Liver (tissue), 10 donors: ENCODE measurements at places on chromosomes 4 and X. TPM values are rescaled to one million over a fixed set of nuclear protein-coding genes. Genes with fewer than 3 reads are reported as not detected.

DNA sequence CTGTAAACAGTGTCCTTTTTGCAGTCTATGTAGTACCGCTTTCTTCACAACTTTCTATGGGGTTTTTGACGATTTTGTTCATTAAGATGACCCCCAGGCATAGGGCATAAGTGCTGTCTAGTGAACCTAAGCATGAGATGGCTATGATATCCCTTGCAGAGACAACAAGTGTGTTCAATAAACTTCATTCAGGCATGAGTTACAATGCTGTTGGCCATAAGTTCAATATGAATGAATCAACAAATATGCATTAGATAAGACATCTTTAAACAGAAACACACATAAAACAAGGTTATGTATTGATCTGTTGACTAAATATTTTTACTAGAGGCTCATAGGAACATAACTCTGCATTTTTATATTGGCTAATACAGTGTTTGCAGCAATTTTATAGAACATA is 1322.0 kb downstream of the ARAP2 start:
- H3K4me3 ChIP-seq, result no peak overlapping the region
- no peak for DNase-seq
- H3K4me1 ChIP-seq, result no peaks in the 10 kb centered on the region
- H3K27me3 ChIP-seq, result no peaks in the 10 kb centered on the region

GRCh38 chr4:176031922-176032321 is 33.7 kb upstream of the WDR17 start:
- H3K27me3 ChIP-seq, result no peaks in the 10 kb centered on the region
- no peak overlapping the region for H3K4me3 ChIP-seq
- H3K36me3 ChIP-seq, result no peaks in the 10 kb centered on the region
- no peak overlapping the region for H3K27ac ChIP-seq
- no peaks in the 10 kb centered on the region for H3K4me1 ChIP-seq

GRCh38 chrX:9037296-9037695 is 3.4 kb upstream of the FAM9B start:
- no peak overlapping the region for H3K4me3 ChIP-seq
- no peak overlapping the region for H3K27ac ChIP-seq
- no peaks in the 10 kb centered on the region for H3K36me3 ChIP-seq
- H3K4me1 ChIP-seq, result no peaks in the 10 kb centered on the region
- no peaks in the 10 kb centered on the region for H3K27me3 ChIP-seq

- H3K4me3 ChIP-seq, result no peak overlapping the region
- H3K36me3 ChIP-seq, result no peaks in the 10 kb centered on the region
- DNase-seq, result no peak
- H3K27me3 ChIP-seq, result no peaks in the 10 kb centered on the region
Measured at GRCh38 chr4:48047896-48048295, 31.3 kb downstream of the NIPAL1 start.

GRCh38 chr4:88908521-88908920 is 148.5 kb downstream of the FAM13A start:
- no peak for DNase-seq
- no peaks in the 10 kb centered on the region for H3K27me3 ChIP-seq
- no peak overlapping the region for H3K4me3 ChIP-seq
- H3K27ac ChIP-seq, result no peak overlapping the region

- H3K27ac ChIP-seq, result no peak overlapping the region
- DNase-seq, result no peak
- no peaks in the 10 kb centered on the region for H3K36me3 ChIP-seq
- H3K4me1 ChIP-seq, result no peaks in the 10 kb centered on the region
- H3K4me3 ChIP-seq, result no peak overlapping the region
Measured at GRCh38 chr4:175504318-175504717, 307.7 kb downstream of the GPM6A start.

DNA sequence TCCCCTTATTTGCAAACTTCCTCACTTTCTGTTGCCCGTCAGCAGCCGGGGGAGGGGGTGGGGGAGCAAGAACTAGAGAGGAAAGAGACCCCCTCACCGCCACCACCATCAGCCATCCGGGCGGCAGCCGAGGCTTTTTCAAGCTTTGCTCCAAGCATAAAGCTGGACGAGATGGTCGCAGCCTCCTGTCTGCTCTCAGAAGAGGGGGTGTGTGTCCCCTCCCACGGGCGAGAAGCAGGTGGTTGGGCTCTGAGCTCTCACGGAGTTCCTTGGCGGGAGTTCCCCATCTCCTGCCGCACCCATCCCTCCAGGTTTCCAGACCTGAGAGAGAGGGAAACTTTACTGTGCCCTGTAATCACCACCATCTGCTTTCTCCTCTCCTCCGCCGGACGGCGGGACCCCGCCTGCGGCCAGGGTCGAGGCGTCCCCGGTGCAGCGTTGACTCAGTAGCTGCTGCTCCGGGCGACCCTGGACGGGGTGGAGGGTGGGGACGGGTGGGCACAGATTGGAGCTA is 4.7 kb upstream of the ARX start:
- H3K27ac ChIP-seq, result no peak overlapping the region
- H3K4me1 ChIP-seq, result peaks cover 15% of the 10 kb centered on the region
- no peak for DNase-seq
- no peak overlapping the region for H3K4me3 ChIP-seq
- no peaks in the 10 kb centered on the region for H3K36me3 ChIP-seq
- H3K27me3 ChIP-seq, result no peaks in the 10 kb centered on the region

DNA sequence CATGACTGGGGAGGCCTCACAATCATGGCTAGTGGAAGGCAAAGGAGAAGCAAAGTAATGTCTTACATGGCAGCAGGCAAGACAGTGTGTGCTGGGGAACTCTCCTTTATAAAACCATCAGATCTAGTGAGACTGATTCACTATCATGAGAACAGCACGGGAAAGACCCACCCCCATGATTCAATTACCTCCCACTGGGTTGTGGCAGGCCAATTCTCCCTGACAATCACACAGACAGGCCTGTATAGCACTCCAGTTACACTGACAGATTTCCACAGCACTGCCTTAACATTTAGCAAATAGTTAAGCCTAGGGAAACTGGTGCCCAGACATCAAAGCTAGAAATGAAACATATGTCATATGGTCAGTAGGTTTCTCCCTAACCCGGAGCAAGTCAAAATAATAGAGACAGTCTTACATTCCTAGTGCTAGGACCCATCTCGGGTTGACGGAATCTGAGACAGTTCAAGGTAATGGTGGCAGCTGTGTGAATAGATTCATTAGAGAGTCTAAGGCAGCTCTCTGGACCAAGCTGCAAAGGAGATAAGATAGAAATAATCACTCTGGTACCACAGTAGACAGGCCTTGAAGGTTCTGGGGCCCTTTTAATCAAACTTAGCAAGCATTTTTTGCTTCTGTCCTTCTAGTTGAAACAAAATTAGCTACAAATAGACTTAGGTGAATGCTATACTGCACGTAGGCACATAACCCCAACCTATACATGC is 9.4 kb upstream of the HERC5 start:
- no peaks in the 10 kb centered on the region for H3K4me1 ChIP-seq
- DNase-seq, result no peak
- no peak overlapping the region for H3K27ac ChIP-seq
- no peaks in the 10 kb centered on the region for H3K27me3 ChIP-seq
- no peaks in the 10 kb centered on the region for H3K36me3 ChIP-seq
- no peak overlapping the region for H3K4me3 ChIP-seq

DNA sequence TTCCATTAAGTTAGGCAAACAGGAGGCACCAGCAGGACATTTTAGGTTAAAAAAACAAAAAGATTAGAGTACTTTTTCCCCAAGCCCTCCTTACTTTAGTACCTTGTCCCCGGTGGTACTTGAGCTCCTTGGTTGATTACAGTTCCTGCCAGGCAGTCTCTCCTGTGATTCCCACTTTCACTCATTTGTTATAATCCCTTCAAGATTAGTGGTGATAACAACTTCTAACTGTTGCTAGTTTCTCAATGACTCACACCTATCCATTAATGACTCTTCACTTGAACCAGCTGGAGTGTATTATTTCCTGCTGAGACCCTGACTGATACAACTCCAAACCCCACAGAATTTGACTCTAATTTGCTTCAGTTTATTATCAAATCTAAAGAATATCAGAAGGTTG is 765.0 kb upstream of the DIAPH2 start:
- H3K27me3 ChIP-seq, result no peaks in the 10 kb centered on the region
- no peaks in the 10 kb centered on the region for H3K4me1 ChIP-seq
- no peaks in the 10 kb centered on the region for H3K36me3 ChIP-seq
- DNase-seq, result no peak

GRCh38 chr4:101871962-101872676 is 81.6 kb downstream of the BANK1 start:
- no peaks in the 10 kb centered on the region for H3K36me3 ChIP-seq
- no peak overlapping the region for H3K27ac ChIP-seq
- no peak overlapping the region for H3K4me3 ChIP-seq
- no peaks in the 10 kb centered on the region for H3K27me3 ChIP-seq

DNA sequence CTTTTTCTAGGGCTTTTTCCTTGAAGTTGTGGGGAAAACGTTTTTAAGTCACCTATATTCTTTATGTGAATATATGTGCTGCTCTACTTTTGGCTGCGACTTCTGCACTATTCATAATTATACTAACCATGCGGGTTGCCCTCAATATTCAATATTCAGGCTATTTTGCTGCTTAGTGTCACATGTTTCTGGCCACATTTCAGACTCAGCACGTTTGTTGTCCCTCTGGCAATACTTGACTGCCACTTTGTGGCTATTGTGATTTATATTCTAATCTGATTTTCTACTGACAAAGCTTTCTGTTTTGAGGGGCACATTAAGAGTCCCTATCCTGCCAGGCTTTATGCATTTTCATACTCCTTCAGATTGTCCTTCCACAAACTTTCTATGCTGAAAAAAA is 63.9 kb upstream of the CT45A1 start:
- no peak overlapping the region for H3K27ac ChIP-seq
- no peaks in the 10 kb centered on the region for H3K27me3 ChIP-seq
- no peaks in the 10 kb centered on the region for H3K36me3 ChIP-seq
- no peaks in the 10 kb centered on the region for H3K4me1 ChIP-seq
- no peak overlapping the region for H3K4me3 ChIP-seq

- peaks cover 8% of the 10 kb centered on the region for H3K4me1 ChIP-seq
- H3K36me3 ChIP-seq, result no peaks in the 10 kb centered on the region
- H3K27ac ChIP-seq, result no peak overlapping the region
- no peak for DNase-seq
- no peaks in the 10 kb centered on the region for H3K27me3 ChIP-seq
Measured at GRCh38 chr4:77430847-77431246, 174.8 kb upstream of the CXCL13 start.

GRCh38 chr4:176359590-176359989 is 39.8 kb downstream of the SPCS3 start:
- H3K27ac ChIP-seq, result no peak overlapping the region
- DNase-seq, result no peak
- H3K27me3 ChIP-seq, result no peaks in the 10 kb centered on the region
- no peaks in the 10 kb centered on the region for H3K36me3 ChIP-seq

DNA sequence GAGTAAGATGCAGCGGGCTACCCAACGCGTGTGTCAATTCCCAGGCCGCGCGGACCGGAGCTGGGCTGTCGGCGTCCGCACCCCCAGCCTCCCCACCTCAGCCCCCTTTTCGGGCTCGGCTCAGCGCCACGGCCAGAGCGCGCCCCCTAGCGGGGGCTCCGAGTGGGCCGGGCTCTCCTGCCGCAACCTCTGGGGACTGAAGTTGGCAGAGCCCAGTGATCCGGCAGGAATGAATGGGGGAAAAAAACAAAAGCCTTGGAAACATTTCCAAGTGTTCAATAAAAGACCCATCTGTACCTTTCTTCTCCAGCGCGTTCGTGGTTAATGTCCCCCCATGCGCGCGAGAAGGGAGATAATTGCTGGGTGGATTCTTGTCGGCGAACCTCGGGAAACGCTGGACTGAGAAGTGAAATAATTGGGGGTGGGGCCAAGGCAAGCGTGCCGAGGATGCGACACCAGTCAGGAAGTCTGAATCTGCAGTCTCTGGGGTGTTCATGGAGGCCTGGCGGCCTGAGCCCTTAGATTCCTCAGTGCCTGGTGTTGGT is 5.2 kb upstream of the ARX start:
- DNase-seq, result peak; percentile 40
- H3K27ac ChIP-seq, result no peak overlapping the region
- H3K4me1 ChIP-seq, result peaks cover 10% of the 10 kb centered on the region
- no peaks in the 10 kb centered on the region for H3K27me3 ChIP-seq

DNA sequence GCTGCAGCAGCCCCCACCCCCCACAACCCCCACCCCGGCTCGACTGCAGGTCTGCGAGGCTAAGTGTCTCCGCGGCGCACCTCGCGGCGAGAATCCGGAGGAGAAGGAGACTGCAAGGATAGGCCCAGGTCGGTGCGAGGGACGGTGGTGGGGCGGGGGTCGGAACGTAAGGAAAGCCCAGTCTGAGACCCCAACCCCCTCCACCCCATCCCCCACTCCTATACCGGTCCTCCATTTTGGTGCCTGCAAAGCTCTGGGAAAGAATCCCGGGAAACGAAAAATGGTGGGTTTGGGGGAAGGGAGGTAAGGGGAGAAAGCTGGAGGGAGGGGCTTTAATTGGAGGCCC is 614 bp downstream of the BEX3 start:
- H3K36me3 ChIP-seq, result no peaks in the 10 kb centered on the region
- H3K27ac ChIP-seq, result peak overlapping the region; percentile 28
- H3K4me3 ChIP-seq, result peak overlapping the region; percentile 2

DNA sequence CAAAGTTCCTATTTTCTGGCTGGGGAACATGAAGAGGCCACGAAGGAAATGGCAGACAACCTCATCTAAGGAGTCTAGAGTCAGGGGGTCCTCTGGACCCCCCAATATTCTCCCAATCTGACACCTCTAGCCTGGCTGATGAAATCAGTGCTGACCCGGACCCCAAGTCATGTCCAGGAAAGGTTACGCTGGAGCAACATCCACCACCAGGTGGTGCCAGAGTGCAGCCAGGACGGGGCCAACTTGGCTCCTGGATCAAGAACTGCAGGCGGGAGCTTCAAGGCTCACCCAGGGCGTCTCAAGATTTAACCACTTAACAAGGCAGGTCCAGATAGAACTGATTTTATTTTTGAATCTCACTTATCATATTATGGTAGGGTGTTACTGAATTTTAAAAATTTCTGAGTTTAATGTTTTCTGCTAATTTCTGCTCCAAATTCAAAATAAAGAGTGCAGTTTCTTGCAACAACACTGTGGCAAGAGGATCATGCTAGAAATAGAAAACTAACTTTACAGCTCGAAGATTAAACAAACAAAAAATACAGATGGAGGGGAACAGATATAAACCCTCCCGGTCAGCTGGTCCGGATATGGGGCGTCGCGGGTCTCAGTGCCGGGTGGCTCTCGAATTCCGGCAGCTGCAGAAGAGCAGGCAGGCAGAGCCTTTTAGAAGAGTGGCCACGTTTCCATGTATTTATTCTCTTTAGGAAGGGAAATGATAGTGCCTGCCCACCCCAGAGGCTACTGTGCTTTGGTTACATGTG is 135.5 kb downstream of the AFAP1 start:
- H3K36me3 ChIP-seq, result no peaks in the 10 kb centered on the region
- no peaks in the 10 kb centered on the region for H3K27me3 ChIP-seq
- H3K27ac ChIP-seq, result no peak overlapping the region
- H3K4me1 ChIP-seq, result peaks cover 8% of the 10 kb centered on the region
- no peak overlapping the region for H3K4me3 ChIP-seq
- DNase-seq, result peak; percentile 82

- no peak overlapping the region for H3K27ac ChIP-seq
- no peak overlapping the region for H3K4me3 ChIP-seq
- no peaks in the 10 kb centered on the region for H3K4me1 ChIP-seq
- no peaks in the 10 kb centered on the region for H3K36me3 ChIP-seq
Measured at GRCh38 chr4:159401791-159402380, 299.0 kb downstream of the RAPGEF2 start.

GRCh38 chrX:3540105-3540504 is 173.3 kb downstream of the PRKX start:
- DNase-seq, result no peak
- H3K4me3 ChIP-seq, result no peak overlapping the region
- no peaks in the 10 kb centered on the region for H3K27me3 ChIP-seq
- H3K27ac ChIP-seq, result no peak overlapping the region

The TBX22 gene
- not detected for total RNA-seq

The ODAPH gene
- total RNA-seq, result not detected

The TCP11X2 gene
- not detected for total RNA-seq

The PDE6B gene
- 0.59 TPM for total RNA-seq

The SUPT20HL1 gene
- total RNA-seq, result not detected

The SLC4A4 gene
- total RNA-seq, result 3.0 TPM

The RNF150 gene
- total RNA-seq, result 1.4 TPM
